ENCODE measurements at places on chromosomes 5 and 9. TPM values are rescaled to one million over a fixed set of nuclear protein-coding genes. Genes with fewer than 3 reads are reported as not detected.

DNA sequence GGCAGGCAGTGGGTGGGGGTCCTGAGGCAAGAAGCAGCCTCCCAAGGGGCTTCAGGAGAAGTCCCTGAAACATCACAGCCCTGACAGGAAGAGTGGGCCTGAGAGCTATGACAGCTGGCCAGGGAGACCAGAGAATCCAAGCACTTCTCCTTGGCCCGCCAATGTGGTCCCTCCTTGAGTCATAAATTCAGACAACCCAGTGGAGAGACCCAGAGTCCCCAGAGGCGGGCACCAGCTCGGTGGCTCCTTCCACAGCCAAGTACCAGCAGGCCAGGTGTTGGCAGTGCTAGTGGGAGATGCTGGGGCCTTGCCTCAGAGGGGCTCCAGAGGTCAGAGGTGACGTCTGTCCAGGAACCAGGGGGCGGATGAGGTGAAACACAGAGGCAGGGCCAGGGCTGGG lies 1.6 kb upstream of the DOK3 start:
- DNase-seq, result no peak

- peak; percentile 85 for DNase-seq
Observed at GRCh38 chr5:38607930-38608564, 51.6 kb upstream of the LIFR start.

Gene LECT2
- total RNA-seq, result not detected

Gene KIAA1958
- 2.9 TPM for total RNA-seq

Gene STPG3
- not detected for total RNA-seq
